Hypothalamus (tissue), 51 donors: ENCODE measurements at places on chromosomes 4 and X.

- no peak for DNase-seq
These were observed 13.8 kb downstream of the GPC4 start for GRCh38 chrX:133401536-133401935.

- no peak for DNase-seq
These were observed 111.3 kb downstream of the ARHGAP10 start for GRCh38 chr4:147843162-147843561.

DNA sequence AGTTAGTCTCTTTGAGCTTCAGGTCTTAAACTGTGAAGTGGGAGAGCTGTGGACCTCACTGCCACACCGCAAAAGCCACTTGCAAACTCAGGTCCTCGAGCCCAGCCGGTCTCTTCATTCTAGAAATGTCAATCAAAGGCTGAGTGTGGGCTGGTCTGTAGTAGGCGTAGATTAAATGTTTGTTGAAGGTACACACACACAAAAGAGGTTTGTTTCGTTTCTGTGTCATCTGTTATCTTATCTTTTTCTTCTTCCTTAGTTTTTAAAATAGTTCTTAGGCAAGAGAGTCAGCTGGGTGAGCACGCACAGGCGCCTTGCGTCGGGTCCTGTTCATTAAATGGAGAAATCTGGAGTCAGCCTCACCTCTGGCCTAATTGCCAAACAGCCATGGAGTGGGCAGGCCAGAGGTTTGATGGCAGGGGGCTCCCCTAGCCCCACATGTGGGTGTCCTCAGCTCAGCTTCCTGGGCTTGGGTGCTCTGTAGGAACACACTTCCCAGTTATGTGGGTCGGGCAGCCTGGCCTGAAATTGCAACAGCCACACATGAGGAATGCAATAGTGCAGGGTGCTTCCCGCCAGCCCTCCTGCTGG, 836 bp upstream of the PSAPL1 start:
- no peak for DNase-seq

GRCh38 chr4:6961496-6962210, 52.0 kb downstream of the TBC1D14 start:
- DNase-seq: no peak
